ENCODE measurements at places on chromosomes 7 and 10. TPM values are rescaled to one million over a fixed set of nuclear protein-coding genes. Genes with fewer than 3 reads are reported as not detected.

The CELF2 gene
- 33.7 TPM for total RNA-seq

DNA sequence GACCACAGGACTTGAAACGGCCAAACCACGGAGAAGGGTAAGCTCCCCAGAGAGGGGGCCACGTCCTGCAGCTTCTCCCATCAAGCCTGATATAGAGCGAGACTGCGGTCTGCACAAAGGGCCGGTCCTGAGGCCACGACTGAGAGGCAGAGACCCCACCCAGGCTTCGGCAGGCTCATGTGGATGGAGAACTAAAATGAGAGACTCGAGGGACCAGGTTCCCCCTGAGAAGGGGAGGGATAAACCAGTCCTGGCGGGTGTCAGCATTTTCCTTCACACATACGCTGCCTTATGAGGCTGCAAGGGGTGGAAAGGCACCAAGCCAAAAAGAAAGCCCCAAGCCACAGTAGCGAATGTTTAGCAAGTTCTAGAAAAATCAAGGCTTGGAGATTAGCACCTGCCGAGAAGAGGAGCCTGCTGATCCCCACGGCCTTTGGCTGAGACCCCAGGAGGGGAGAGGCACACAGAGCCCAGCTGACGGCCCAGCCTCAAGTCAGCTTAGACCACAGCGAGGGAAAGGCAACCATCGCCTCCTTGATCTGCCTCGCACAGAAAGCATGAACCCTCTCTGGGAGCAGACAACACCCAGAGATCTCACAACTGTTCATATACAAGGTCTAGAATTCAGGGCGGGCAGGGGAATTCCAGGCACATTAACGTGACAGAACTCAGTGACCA, 92.6 kb upstream of the RNF32 start:
- no peak for DNase-seq

GRCh38 chr10:22230158-22230833, 12.5 kb upstream of the EBLN1 start:
- peak; percentile 8 for DNase-seq

GRCh38 chr7:33895025-33895804, 10.1 kb upstream of the BMPER start:
- DNase-seq, result peak; percentile 59

DNA sequence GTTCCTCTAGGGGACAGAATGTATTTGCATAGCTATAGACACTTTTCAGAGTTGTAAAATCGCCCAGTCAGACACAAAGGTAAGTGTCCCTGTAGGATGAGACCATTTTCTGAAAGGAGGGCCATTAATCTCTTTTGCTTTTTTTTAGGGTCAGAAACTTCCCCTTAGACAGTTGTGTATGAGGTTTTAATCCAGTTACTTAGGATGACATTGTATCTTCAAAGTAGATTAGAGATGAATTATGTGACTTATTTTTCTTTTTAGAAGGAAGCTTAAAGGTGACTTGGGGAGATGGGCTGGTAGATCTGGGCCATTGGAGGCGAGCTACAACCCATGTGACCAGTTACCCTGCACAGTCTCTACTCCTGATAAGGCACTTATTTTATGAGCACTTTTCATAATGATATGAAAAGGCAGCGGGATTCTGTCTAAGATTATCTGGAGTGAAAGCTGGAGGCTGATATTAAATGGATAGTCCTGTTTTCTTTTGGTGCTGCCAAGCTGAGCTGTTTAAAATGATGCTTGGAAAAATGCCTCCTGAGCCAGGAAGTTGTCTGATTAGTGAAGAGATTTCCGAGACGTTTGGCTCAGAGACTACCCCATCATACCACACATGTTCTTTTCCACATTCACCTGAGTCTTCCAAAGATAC, 264.3 kb downstream of the AUTS2 start:
- no peak for DNase-seq
